GM18507 (cell line): ENCODE measurements at places on chromosomes 12 and 14.

DNA sequence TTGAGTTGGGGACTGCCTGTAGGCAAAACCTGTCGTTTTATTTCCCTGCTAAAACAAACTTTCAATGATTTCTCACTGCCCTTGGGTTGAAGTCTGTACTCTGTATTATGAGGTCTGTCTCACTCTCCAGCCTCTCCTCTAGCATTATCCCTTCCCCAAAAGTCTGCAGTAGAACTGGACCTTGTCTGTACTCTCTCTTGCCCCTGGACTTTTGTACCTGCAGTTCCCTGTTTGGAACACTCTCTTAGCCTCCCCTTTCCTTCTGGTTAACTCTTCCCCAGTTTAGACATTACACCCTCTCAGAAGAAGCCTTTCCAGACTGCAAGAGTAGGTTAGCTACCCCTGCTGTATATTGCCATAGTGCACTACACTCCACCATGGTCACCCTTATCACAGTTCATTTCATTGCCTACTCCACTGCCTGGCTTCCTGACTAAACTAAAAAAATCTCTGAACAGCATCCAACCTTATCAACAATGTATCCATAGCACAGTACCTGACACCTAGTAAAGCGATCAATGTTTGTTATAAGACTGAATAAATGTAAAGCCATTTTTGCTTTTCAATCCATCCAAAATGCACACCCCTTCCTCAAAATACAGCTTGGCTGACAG is 3.6 kb upstream of the AJUBA start:
- DNase-seq, result no peak

DNA sequence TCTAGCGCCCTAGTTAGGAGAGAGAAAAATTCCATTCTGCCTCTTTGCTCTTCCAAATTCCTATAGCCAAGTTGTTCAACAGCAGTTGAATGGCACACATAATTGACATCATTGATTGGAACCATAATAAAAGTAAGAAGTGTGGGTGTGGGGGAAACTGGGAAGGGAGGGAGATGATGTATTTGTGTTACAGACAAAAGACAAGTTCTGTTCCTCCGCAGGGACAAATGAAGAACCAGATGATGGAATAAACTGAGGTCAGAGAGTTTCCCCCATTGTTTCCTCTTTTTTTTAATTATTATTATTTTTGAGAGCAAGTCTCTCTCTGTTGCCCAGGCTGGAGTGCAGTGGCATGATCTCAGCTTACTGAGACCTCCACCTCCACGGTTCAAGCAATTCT is 34.9 kb downstream of the GDF11 start:
- DNase-seq, result no peak

GRCh38 chr14:93549595-93549994 is 118.9 kb downstream of the UNC79 start:
- DNase-seq, result no peak

GRCh38 chr12:62032870-62033269 is 227.3 kb upstream of the USP15 start:
- DNase-seq, result no peak

DNA sequence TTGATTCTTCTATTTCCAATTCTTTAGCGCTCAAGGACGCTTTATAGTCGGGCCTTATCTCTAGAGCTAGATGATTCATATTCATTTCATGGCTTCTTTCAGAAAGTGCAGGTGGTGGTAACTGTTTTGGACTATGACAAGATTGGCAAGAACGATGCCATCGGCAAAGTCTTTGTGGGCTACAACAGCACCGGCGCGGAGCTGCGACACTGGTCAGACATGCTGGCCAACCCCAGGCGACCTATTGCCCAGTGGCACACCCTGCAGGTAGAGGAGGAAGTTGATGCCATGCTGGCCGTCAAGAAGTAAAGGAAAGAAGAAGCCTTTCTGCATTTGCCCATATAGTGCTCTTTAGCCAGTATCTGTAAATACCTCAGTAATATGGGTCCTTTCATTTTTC is 241.9 kb downstream of the PAWR start:
- no peak for DNase-seq

DNA sequence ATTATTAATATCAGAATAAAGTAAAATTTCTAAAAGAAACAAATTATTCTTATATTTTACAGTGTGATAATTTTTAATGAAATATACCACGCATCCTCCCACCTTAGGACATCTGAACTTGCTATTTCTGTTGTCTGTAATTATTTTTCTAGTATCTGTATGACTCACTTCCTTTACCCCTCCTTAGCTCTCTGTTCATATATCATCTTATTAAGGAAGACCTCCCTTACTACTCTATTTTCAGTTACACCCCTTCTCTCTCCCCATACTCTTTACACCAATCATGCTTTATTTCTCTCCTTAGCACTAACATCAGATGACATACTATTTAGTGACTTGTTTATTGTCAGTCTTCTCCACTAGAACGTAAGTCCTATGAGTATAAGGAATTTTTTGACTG is 34.2 kb upstream of the C12orf50 start:
- peak; percentile 3 for DNase-seq

GRCh38 chr12:52119398-52120254 is 40.1 kb downstream of the SMIM41 start:
- no peak for DNase-seq

- DNase-seq, result no peak
Measured at GRCh38 chr12:78886719-78887407, 22.3 kb downstream of the SYT1 start.

- no peak for DNase-seq
Measured at GRCh38 chr14:101054671-101055070, 151.1 kb upstream of the RTL1 start.

DNA sequence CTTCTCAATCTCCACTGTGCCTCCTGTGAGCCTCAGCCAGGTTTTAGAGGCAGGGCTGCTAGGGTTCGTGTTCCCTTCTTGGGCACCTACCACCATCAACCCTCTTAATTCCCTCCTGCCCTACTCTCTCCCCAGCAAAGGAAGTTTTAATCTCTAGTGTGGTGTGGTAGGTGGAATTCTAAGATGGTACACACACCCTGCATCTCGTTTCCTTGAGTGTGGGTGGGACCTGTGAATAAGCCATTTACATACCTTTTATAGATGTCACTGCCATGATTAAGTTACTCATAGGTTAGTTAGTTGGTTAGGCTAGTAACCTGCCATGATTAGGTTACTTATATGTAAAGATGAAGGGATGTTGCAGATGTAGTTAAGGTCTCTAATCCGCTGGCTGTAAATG is 114.8 kb upstream of the VRK1 start:
- no peak for DNase-seq

GRCh38 chr14:21275261-21275858 is 4.5 kb upstream of the RPGRIP1 start:
- DNase-seq, result no peak

DNA sequence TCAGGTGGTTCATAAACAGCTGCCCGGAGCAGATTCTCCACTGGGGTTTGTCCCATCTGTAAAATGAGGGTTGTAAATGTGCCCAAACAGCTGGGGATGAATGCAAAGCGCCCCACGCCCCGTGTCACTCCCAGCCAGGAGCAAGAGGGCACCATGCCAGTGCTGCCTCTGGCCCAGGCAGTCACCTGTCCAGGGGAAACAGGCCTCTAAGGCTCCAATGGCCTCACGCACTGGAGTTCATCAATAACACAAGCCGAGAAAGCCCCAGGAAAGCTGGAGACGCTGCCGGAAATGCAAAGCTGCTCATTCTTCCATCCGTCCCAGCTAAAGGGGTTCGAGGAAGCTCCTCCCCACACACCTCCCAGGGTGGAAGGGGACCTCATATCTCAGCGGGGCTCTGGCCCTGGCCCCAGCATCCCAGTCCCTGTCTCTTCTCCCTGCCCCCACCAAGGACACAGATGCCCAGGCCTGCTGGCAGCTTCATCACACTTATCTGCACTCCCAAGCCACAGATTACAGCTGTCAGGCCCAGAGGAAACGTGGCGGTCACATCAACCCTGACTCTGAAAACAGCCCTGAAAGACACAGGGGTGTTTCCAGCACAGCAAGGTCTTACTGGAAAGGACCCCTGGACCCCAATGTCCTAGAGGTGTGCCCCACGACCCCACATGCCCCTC is 21.5 kb downstream of the SCARB1 start:
- DNase-seq, result no peak

DNA sequence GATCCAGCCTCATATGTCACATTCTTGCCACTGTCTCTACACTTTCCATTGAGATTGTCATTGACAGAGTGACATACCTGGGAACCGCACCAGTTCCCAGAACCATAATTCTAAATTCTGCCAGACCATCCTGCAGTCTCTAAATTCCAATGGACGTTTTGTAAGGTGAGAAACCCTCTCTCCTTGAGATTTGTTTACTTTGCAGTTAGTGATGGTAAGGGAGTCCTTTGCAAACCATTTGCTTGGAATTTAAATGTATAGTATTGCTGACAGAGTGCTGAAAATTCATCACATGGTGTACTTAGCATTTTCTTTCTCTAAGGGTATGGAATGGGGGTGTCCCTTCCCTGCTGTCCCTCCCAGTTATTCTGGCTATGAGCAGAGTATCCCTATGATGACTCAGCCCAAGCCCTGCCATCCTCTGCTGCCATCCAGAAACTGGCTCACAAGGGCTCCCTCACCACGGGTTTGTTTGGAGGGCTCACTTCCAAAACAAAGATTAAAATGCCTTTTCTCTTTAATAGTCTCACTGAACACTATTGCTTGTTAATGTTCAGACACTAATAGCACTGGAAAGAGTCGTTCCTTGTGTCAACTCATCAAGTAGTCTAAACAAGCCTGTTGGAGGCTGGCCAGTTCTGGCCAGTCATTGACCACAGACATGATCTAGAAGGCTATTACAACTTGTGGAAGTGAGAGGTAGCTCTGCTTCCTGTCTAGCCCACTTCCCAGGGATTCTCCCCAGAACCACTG is 129.0 kb upstream of the HMGA2 start:
- DNase-seq, result no peak

GRCh38 chr12:92933606-92934005 is 4.5 kb upstream of the EEA1 start:
- no peak for DNase-seq

GRCh38 chr14:103138301-103139131 is 15.3 kb downstream of the TNFAIP2 start:
- DNase-seq, result no peak

DNA sequence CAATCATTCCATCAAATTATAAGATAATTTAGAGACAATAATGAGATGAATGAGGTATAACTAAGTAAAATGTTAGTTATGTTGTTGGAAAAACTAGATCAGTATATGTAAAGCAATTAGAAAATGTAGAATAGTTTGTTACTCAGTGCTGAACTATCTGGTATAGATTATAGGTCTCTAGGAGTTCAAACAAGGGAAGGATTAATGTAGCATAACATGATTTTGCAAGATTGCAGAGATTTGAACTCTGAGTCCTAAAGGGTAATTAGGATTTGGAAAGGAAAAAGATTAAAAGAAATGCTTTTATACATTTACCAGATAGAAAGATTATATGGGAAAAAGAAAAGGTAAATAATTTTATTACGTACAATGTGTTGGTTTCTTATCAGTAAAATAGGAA is 246.3 kb downstream of the KCNC2 start:
- no peak for DNase-seq

GRCh38 chr12:131371401-131372170 is 339.3 kb upstream of the SFSWAP start:
- DNase-seq, result no peak

- DNase-seq, result no peak
Measured at GRCh38 chr14:80211153-80212022, at the start of gene DIO2. Gene DIO2, minus strand, starts transcription at chr14:80211504. Its CDS starts 32 bp downstream, at chr14:80211472.
